PC-3 (cell line): ENCODE measurements at places on chromosomes 16 and 17. TPM values are rescaled to one million over a fixed set of nuclear protein-coding genes. Genes with fewer than 3 reads are reported as not detected.

The CLEC18A gene
- total RNA-seq = 0.22 TPM in 1 of 2 replicates, not detected in the other

DNA sequence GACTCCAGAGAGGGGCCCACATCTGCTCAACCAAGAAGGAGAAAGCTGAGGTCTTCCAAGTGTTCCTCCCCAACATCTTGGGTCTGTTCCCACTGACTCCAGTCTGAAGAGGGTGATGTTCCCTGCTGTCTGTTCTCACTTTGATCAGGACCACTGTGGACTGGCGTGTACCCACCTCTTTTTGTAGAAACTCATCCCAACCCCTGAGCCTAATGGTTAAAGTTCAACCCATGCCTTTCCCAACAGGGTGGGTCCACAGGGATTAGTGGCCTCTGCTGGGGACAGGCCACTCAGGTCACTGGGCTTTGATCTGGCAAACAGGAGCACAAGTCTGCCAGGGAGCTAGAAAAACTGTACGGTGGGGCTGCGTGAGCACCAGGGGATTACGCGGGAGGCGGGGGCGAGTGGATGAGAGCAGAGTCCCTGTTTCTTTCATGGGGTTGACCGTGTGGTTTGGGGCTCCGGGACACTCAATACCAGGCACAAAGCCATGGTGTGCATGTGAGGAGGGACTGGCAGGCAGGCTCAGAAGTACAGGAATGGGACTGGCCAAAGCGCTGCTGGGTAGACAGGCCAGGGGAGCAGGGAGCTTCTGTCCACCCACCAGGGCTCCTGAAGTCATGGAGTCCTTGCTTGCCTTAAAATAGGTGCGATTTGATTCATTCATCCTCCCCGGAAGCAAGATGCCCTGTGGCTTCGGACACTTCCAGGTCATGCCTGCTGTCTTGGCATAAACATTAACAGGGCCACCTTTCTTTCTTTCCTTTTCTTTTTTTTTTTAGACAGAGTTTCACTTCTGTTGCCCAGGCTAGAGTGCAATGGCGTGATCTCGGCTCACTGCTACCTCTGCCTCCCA, at the start of gene CA5A:
TSS of gene CA5A (minus strand) at position 155 of the 856 bp plus-strand sequence. CDS start at position 76, 79 bp downstream.
- no peaks in the 10 kb centered on the region for H3K27me3 ChIP-seq
- no peak for DNase-seq
- no peak within 1 kb of the TSS for H3K27ac ChIP-seq
- no peaks in the 10 kb centered on the region for H3K4me1 ChIP-seq
- H3K36me3 ChIP-seq = no peaks in the 10 kb centered on the region

The TM4SF5 gene
- total RNA-seq = not detected in 2 replicates

The VAC14 gene
- 65.5 and 66.4 TPM in 2 replicates for total RNA-seq

DNA sequence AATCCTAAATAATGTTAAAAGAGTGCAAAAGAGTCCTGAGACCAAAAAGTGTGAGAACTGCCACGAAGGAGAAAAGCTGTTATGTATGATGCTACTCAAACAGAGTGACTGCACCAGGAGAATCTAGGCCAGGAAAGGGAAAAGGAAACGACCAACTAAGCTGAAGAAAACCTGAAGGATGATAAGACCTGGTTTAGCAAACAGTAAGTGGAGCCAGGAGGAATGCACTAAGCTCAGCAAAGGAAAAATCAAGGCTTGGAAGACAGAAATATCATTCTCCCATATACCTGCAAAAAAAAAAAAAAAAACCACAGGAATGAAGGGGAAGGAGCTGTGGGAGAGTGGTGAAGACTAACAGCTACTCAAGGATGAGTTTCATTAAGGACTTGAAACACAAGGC, 21.1 kb downstream of the CMC2 start:
- no peak for DNase-seq
- no peaks in the 10 kb centered on the region for H3K27me3 ChIP-seq
- no peak overlapping the region for H3K4me3 ChIP-seq
- H3K4me1 ChIP-seq = no peaks in the 10 kb centered on the region; the same call in 1 of the 2 replicates

The HSBP1 gene
- 141 and 167 TPM in 2 replicates for total RNA-seq

The KRT39 gene
- not detected in 2 replicates for total RNA-seq

The NSF gene
- 50.3 and 52.2 TPM in 2 replicates for total RNA-seq

DNA sequence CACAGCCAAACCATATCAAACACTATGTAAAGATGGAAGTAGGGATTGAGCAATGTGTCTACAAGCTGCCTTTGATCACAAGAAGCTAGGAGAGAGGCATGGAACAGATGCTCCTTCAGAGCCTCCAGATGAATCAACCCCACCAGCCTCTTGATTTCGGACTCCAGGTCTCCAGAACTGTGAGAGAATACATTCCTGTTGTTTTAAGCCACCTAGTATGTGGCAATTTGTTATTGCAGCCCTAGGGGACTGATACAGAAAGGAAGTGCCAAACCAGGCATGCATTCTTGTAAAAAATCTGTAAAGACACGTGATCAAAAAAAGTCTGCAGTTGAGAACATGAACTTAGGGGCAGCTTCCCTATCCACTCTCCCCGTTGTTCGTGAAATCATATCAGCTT, 91.1 kb downstream of the C17orf67 start:
- no peak for DNase-seq
- H3K36me3 ChIP-seq = no peaks in the 10 kb centered on the region
- no peaks in the 10 kb centered on the region for H3K4me1 ChIP-seq
- H3K4me3 ChIP-seq = no peak overlapping the region
- H3K27ac ChIP-seq = no peak overlapping the region

DNA sequence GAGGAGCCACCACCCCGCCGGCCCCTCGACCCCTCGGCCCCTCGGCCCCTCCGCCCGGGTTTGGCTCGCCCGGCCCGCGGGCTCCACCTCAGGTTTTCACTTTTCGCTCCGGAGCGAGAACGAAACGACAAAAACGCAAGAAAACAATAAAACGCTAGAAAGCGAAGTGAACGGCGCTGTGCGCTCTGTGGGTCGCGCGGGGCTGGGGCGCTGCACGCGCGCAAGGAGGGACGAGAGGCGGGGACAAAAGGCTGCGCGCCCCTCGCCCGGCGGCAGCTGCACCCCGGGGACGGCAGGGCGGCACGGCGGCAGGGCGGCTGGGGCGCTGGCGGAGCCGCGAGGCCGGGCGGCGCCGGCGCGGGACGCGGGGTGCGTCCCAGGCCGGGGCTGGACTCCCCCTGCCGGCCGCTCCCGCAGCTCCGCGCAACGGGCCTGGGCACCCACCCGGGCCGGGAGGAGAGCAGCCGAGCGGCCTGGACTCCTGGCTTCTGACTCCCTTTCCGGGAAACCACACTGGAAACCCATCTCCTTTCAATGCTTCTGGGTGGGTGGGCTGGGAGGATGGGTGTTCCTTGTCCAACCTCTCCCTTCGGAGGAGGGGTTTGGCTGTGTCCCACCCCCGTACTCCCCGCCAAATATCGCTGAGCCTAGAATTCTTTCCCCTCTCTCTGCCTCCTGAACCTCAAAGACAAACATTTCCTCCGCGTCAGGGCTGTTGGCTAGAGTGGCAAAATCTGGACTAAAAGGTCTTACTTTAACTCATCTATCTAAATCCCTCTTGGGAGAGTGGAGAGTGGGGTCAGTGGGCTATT, 9.9 kb downstream of the TBX2 start:
- H3K4me1 ChIP-seq = peaks cover 22% of the 10 kb centered on the region
- no peaks in the 10 kb centered on the region for H3K27me3 ChIP-seq
- no peak overlapping the region for H3K27ac ChIP-seq
- no peaks in the 10 kb centered on the region for H3K36me3 ChIP-seq
- DNase-seq = peak; percentile 84

The CBX8 gene
- total RNA-seq = 11.3 and 12.8 TPM in 2 replicates

The MARVELD3 gene
- 7.4 and 14.6 TPM in 2 replicates for total RNA-seq

- peak overlapping the region; percentile 90 for H3K27ac ChIP-seq
- H3K27me3 ChIP-seq = no peaks in the 10 kb centered on the region
- H3K4me1 ChIP-seq = peaks cover 43% of the 10 kb centered on the region
- H3K4me3 ChIP-seq = no peak overlapping the region
These were observed 67.1 kb upstream of the NLK start for GRCh38 chr17:27975146-27976011.

The DHRS7C gene
- total RNA-seq = not detected in 2 replicates

DNA sequence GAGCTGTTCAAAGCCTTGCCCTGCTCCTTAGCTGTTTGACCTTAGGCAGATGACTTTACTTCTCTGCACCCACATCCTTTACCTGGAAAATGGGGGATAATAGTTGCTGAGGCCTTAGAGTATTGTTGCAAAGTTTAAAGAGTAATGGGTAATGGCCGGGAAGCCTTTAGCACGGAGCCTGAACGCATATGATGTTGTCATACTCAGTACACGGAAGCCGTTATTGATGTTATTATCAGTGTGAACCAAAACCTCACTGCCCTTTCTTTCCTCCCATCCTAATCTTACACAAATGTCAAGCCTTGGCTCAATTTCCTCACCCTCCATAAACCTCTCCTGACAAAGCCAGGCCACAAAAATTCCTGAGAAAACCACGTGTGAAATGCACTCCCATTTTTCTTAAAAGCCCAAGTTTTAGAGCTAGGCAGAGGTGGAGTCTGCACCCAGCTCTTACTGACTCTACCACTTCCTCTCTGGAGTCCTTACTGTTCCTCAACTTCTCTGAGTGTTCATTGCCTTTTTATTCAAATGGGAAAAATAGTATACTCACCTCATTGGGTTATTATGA, 67.3 kb upstream of the CACNG3 start:
- H3K27me3 ChIP-seq = peaks cover 55% of the 10 kb centered on the region
- H3K36me3 ChIP-seq = no peaks in the 10 kb centered on the region
- no peak overlapping the region for H3K27ac ChIP-seq
- no peaks in the 10 kb centered on the region for H3K4me1 ChIP-seq
- no peak for DNase-seq

The VAT1L gene
- total RNA-seq = 0.29 and 0.47 TPM in 2 replicates

The OR1F1 gene
- total RNA-seq = not detected in 2 replicates

- H3K27me3 ChIP-seq = no peaks in the 10 kb centered on the region
- H3K27ac ChIP-seq = no peak overlapping the region
- no peaks in the 10 kb centered on the region for H3K36me3 ChIP-seq
- H3K4me1 ChIP-seq = peaks cover 18% of the 10 kb centered on the region
- no peak for DNase-seq
- H3K4me3 ChIP-seq = no peak overlapping the region
These were observed 7.3 kb downstream of the CTRL start for GRCh38 chr16:67924140-67924906.

The ZNF594 gene
- total RNA-seq = 1.7 and 9.4 TPM in 2 replicates

- no peaks in the 10 kb centered on the region for H3K36me3 ChIP-seq
- H3K4me3 ChIP-seq = no peak overlapping the region
- H3K27me3 ChIP-seq = no peaks in the 10 kb centered on the region; the same call in 1 of the 2 replicates
These were observed 64.1 kb upstream of the HSBP1 start for GRCh38 chr16:83743720-83744119.

- no peaks in the 10 kb centered on the region for H3K4me1 ChIP-seq
- H3K27me3 ChIP-seq = no peaks in the 10 kb centered on the region
- no peak overlapping the region for H3K27ac ChIP-seq
- no peak overlapping the region for H3K4me3 ChIP-seq
- DNase-seq = no peak
- H3K36me3 ChIP-seq = no peaks in the 10 kb centered on the region
These were observed 21.0 kb downstream of the RAB11FIP4 start for GRCh38 chr17:31412511-31412910.

- H3K36me3 ChIP-seq = no peaks in the 10 kb centered on the region
- no peak overlapping the region for H3K4me3 ChIP-seq
- H3K4me1 ChIP-seq = no peaks in the 10 kb centered on the region
- no peaks in the 10 kb centered on the region for H3K27me3 ChIP-seq
These were observed 46.1 kb downstream of the ZNRF1 start for GRCh38 chr16:75044800-75045361.

DNA sequence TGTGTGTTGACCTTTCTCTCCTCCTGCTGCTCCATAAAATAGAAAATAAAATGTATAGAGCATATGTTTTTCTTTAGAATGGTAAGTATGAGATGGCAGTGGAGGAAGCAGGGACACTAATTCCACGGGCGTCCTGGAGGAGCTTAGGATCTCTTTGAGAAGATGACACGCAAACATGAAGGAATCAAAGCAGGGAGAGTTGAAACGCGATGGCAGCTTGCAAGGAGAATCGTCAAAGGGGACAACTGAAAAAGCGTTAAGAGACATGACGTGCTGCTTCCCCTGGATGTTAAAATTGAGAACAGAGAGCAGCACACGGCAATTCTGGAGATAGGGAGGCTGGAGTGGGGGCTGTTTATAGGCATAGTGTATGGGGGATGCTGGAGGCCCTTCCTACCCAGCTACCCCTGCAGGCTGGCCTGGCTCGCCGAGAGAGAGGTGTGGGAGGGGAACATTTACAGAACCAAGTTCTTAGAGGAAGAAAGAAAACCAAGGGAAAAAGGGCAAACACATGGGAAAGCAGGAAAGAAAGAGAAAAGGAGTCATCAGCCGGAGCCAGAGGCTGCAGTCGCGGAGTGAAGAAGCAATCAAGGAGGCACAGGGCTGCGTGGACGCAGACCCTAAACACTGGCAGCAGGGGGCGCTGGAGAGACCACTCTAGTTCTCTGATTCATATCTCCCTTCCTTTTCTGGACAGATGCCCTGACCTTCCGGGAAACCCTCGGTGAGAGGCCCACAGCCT, 55.8 kb downstream of the MYH13 start:
- no peaks in the 10 kb centered on the region for H3K4me1 ChIP-seq
- no peak overlapping the region for H3K27ac ChIP-seq
- no peaks in the 10 kb centered on the region for H3K27me3 ChIP-seq
- H3K4me3 ChIP-seq = no peak overlapping the region
- DNase-seq = peak; percentile 23

The HSD17B2 gene
- 3.1 and 5.2 TPM in 2 replicates for total RNA-seq

DNA sequence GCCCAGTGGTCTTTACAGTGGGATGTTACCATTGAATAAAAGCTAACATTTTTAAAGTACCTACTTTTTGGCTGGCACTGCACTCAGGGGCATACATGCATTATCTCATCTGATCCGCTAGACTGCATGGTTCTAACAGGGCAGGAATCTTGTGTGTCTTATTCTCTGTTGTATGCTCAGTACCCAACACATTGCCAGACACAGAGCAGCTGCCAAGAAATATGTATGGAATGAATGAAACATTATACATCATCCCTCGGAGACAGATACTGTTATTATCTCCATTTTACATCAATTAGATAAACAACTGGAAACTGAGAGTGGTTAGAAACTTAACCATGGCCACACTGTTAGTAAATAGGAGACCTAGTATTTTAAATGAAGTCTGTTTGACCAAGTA, 74.1 kb upstream of the CDH11 start:
- no peak overlapping the region for H3K4me3 ChIP-seq
- DNase-seq = peak; percentile 47
- H3K27me3 ChIP-seq = no peaks in the 10 kb centered on the region
- H3K4me1 ChIP-seq = 0 out of 2 replicates have a peak, but pooled peaks cover 9% of the 10 kb centered on the region
- no peak overlapping the region for H3K27ac ChIP-seq

DNA sequence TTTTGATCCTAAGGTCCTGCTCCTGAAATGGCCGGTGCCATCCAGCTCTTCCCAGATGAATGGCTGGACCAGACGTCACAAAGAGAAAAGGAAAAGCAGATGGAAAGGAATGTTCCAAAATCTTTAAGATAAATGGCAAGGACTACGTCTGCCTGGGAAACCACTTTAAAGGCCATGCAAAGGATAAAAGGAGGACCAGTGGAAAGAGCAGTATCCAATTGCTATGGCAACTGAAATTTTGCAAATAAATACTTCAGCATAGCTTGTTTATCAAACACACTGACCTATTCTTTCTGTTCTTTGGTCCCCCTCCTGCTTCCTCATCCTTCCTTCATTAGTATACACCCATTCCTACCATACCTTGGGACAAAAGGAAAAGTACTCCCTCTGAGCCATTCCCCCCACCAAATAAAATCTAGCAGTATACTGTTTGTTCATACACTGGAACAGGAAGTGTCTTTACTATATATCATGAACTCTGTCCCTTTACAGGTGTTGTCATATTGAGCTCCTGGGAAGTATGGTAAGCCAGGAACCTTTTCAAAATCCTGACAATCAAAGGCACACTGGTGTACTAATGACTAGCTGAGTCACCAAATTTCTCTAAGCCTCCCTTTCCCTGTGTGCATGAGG, 37.2 kb upstream of the NUFIP2 start:
- H3K27ac ChIP-seq = no peak overlapping the region
- H3K36me3 ChIP-seq = no peaks in the 10 kb centered on the region
- no peak overlapping the region for H3K4me3 ChIP-seq

The C17orf113 gene
- total RNA-seq = 0.62 and 1.8 TPM in 2 replicates
